ENCODE measurements at places on chromosomes 16 and 17.

- no peak for DNase-seq
Observed at GRCh38 chr16:84109598-84110335, 7.0 kb downstream of the MBTPS1 start.

- no peak for DNase-seq
Observed at GRCh38 chr17:35797370-35797769, 1.9 kb upstream of the MMP28 start.

GRCh38 chr17:55546481-55546880, 35.2 kb upstream of the SMIM36 start:
- DNase-seq, result no peak

- no peak for DNase-seq
Observed at GRCh38 chr17:58420827-58421226, 3.5 kb upstream of the RNF43 start.

DNA sequence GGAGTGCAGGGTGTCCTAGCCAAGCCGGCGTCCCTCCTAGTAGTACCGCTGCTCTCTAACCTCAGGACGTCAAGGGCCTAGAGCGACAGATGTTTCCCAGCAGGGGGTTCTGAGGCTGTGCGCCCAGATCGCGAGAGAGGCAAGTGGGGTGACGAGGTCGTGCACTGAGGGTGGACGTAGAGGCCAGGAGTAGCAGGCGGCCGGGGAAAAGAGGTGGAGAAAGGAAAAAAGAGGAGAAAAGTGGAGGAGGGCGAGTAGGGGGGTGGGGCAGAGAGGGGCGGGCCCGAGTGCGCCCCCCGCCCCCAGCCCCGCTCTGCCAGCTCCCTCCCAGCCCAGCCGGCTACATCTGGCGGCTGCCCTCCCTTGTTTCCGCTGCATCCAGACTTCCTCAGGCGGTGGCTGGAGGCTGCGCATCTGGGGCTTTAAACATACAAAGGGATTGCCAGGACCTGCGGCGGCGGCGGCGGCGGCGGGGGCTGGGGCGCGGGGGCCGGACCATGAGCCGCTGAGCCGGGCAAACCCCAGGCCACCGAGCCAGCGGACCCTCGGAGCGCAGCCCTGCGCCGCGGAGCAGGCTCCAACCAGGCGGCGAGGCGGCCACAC, at the start of gene MMP2:
Gene MMP2 (plus strand): TSS at position 372 of the 603 bp plus-strand sequence. CDS start 282 bp downstream, outside the sequence.
- DNase-seq, result peak; percentile 38

DNA sequence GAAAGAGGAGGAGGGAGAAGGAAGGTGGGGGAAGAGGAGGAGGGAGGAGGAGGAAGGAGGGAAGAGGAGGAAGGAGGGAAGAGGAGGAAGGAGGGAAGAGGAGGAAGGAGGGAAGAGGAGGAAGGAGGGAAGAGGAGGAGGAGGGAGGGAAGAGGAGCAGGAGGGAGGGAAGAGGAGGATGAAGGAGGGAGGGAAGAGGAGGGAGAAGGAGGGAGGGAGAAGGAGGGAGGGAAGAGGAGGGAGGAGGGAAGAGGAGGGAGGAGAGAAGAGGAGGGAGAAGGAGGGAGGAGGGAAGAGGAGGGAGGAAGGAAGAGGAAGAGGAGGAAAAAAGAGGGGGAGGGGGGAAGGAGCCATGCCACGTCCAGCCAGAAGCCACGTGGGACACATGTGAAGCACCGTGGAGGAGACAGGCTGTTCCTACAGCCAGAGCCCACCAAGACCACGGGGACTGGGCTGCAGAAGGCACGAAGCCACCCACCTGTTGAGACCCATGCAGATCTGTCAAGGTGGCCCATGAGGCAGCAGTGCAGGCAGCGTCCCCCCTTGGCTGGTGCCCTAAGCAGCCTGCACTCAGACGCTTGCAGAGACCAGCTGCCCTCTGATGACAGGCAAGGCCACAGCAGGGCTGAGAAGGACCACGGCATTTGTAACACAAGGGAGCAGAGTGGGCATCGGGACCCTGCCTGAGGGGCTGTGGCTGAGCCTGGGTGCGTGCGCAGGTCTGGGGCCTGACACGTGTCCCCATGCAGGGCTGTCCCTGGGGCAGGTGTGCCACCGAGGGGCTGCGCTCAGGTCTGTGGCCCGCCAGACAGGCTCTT, 10.3 kb downstream of the NDUFAF8 start:
- no peak for DNase-seq

DNA sequence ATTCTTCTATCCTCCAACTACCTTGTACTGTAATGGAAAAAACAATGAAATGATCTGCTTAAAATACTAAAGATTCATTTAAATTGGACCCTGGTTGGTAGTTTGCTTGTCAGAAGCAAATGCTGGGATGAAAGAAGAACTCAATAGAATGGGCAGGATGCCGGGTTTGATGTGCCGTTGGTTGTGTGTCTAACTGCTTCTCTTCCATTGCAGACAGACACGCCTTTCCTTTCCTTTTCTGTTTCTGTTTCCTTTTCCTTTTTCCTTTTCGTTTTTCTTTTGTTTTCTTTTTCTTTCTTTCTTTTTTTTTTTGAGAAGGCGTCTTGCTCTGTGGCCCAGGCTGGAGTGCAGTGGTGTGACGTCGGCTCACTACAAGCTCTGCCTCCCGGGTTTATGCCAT, 64.6 kb downstream of the PLCG2 start:
- DNase-seq, result no peak

GRCh38 chr17:35879773-35880654, at the start of gene CCL5:
Gene CCL5, minus strand, starts transcription at chr17:35880360.
- DNase-seq, result peak; percentile 56

- no peak for DNase-seq
Observed at GRCh38 chr17:58242171-58242784, 3.9 kb downstream of the LPO start.

DNA sequence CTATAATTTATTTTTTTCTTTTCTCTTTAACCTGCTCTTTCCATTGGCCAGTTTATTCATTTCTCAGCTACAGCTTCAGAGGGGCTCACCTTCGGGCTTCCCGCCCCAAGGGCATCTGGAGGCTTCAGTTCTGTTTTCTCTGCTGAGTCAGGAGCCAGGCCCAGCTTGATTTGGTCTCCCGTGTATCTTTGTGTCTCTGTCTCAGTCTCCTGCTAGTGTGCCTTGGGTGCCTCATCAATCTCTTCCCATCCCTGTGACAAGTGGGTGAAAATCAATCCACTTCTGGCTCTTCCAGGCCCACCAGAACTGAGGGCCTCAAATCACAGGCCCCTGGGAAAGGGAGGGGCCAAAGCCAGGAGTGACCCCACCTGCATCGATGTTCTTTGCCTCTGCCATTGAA, 72.1 kb downstream of the CCDC182 start:
- no peak for DNase-seq

DNA sequence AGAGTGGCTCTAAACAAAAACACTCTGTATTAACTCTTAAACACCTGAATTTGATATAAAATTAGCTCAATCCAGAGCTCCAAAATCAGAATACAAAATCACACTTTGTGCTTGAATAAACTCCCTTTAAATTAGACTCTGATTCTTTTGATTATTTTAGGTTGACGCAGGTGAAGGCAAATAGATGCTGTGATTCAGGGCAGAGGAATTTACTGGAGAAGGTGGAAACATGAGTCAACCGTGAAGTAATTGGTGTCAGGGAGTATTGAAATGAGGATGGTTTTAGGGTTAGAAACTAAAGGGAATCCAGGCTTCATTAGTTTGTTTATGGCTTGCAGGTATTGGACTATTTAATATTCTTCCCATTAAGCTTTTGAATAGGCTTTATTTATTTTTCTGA, 37.1 kb upstream of the TEKT1 start:
- DNase-seq, result peak; percentile 3

DNA sequence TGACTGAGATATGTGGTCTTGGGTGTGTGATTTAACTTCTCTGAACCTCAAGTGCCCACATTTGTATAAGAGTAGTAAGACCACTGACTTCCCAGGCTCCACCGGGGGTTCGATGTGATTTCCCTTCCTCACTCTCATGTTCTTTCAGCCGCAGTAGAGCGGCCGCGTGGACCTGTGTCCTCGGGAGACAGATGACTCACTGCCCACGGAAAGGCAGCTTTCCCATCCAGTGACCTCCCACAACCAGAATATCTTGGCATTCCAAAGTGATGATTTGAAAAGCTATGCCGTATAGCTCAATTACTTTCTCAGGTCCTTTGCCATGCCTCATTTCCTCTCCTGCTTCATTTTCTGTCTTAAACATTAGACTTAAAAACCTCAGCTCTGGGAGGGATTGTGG, 73.6 kb downstream of the IL21R start:
- DNase-seq, result peak; percentile 96

GRCh38 chr17:30082773-30083172, 33.8 kb upstream of the NSRP1 start:
- DNase-seq, result no peak
